Fibroblast of skin of left biceps (primary cell): ENCODE measurements at places on chromosomes 16 and 17.

- no peak for DNase-seq
Measured at GRCh38 chr16:82732461-82732860, 105.7 kb downstream of the CDH13 start.

DNA sequence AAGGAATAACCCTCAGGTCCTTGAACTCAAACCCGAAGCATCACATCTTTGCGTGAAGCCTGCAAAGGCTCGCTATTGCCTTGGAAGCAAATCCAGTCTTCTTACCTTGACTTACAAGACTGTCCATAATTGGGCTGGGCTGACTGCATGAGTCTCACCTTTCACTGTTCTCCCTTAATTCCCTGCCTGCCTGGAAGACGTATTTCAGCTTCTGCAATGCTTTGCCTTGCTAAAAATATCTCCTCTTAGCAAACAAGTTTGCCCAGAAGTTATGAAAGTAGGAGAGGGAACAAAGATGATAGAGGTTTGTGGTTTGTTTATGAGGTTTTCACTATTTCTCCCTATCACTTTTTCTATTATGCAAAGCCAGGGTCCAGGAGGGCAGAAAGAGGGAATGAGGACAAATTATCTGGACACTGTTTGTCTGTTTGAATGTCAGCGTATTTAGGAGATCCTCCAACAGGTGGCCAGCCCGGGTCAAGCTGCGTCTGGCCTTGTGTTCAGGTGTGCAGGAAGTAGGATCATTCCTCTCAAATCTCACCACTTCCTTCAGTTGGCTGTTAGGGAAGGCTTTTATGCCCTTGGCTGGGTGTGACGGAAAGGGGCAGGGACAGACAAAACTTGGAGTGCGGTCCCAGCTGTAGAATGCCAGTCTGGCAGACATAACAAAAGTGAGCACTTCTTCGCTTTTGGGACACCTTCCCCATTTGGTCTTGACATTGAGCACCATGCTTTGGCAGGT lies 488.9 kb downstream of the CDH13 start:
- no peak for DNase-seq

- DNase-seq, result no peak
Measured at GRCh38 chr17:37212179-37212578, 163.6 kb upstream of the C17orf78 start.

GRCh38 chr16:12868788-12869187 lies 32.6 kb upstream of the SHISA9 start:
- DNase-seq, result no peak

GRCh38 chr16:62201911-62202310 lies 165.7 kb upstream of the CDH8 start:
- no peak for DNase-seq
